Activated naive CD4-positive, alpha-beta T cell treated with anti-CD3 and anti-CD28 coated beads for 36 hours (primary cell): ENCODE measurements at places on chromosomes 6 and 20. TPM values are rescaled to one million over a fixed set of nuclear protein-coding genes. Genes with fewer than 3 reads are reported as not detected.
A peak's percentile ranks its signal among the peaks of the same experiment; 100 is the strongest.

The HLA-DRA gene
- 1.6 TPM for total RNA-seq

The LIN28B gene
- total RNA-seq = not detected

The HCRTR2 gene
- total RNA-seq = not detected

The CRIP3 gene
- 2.9 TPM for total RNA-seq

DNA sequence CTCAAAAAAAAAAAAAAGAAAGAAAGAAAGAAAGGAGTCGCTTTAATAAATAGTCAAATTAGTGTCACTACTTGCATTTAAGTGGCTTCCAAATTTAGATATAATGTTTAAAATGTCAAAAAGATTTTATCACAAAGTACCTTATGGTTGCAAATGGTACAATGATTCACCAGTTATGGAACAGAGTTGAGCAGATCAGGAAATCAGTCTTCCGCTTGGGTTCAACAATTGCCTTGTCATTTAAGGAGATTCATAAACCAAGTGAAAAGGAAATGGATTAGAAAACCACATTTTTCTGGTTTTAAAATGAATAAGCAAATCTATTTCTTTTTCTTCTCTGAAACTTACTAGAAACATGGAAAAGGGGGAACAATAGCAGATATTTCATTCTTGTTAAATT, 94.8 kb upstream of the PTPRT start:
- peaks cover 36% of the 10 kb centered on the region for H3K27me3 ChIP-seq
- no peak overlapping the region for H3K4me3 ChIP-seq
- H3K36me3 ChIP-seq = no peaks in the 10 kb centered on the region
- no peak for DNase-seq

DNA sequence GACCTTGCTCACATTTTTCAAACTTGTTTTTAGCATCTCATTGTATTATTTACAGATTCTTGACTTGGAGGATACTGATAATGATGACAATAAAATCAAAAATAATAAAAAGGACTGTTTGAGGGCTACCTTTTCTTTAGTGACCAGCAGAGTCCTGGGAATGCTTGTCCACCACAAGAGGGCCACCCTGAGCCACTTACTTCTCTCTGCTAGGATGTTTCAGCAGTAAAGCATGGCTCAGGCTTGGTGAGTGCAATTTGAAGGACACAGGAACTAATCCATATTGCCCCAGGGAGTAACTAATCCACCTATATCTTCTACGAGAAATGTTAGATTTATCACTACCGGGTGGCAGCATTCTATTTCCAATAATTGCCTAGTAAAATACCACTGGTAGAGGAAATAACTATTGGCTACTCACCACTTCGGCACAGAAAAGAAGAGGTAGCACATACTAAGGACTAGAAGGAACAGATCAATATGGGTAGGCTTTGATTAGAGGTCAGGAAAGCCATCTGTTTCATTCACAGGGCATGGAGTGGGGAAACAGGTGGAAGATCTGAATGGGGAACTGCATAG, 5.8 kb upstream of the KIAA0408 start:
- no peaks in the 10 kb centered on the region for H3K36me3 ChIP-seq
- no peaks in the 10 kb centered on the region for H3K4me1 ChIP-seq
- no peak overlapping the region for H3K4me3 ChIP-seq
- no peaks in the 10 kb centered on the region for H3K27me3 ChIP-seq
- peak; percentile 83 for DNase-seq
- H3K27ac ChIP-seq = no peak overlapping the region

DNA sequence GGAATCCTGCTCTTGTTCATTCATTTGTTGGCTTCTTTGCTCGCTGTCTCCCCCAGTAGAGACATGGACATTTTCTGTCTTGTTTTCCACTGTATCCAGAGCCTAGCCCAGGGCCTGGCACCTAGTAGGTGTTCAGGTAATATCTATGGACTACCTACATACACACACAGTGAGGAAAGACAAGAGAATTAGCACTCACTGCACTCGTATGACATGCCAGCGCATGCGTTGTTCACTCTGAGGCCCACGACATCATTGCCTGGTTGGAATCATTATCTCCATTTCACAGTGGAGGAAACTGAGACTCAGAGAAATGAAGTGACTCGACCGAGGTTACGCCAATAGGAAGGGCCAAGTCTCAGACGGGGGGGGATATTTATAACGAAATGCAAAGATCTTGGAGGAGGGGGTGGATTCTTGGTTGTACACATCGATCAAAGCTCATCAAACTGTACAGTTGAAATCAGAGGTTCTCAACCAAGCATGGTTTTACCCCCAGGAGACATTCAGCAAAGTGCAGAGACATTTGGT, 140.1 kb upstream of the PTPN1 start:
- no peak overlapping the region for H3K4me3 ChIP-seq
- peaks cover 5% of the 10 kb centered on the region for H3K4me1 ChIP-seq
- peaks cover 2% of the 10 kb centered on the region for H3K27me3 ChIP-seq
- no peak for DNase-seq

DNA sequence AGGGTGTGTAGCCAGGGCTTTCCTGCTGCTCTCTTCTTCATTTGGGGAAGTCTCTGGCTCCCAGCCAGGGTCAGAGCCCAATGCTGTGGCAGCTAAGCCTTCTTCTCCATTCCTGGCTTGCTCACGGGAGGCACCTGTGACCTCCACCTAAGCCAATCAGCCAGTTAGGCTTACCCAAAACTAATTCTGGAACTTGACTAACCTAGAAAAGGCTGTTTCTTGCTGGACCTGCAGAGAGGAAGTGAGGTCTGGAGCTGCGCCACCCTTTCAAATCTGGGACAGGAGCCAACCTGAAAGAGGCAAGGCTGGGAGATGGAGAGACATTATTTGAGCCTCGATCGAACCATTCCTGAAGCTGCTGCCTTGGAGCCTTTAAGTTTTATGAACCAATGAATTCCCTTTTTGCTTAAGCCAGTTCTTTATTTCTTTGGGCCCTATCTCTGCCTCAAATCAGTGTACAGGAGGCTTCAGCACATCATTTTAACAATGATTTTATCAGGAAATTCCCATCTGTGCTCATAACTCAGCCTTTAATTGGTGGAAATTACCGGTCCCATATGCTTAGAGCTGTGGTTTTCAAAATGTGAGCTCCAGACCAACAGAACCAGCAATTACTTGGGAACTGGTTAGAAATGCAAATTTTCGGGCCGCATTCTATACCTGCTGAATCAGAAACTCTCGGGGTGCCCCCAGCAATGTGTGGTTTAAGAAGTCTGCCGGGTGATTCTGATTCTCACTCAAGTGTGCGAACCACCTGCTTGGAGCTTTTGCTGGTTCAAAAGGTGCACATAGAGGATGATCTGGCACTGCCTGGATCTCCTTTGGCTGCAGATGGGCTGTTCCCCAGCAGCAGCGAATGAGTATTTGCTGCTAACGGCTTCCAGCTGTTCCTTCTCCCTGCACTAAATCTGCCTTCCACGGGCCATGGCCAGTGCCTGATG, 97.4 kb upstream of the RNF24 start:
- H3K27me3 ChIP-seq = peaks cover 10% of the 10 kb centered on the region
- H3K27ac ChIP-seq = no peak overlapping the region
- DNase-seq = peak; percentile 37
- no peak overlapping the region for H3K4me3 ChIP-seq

DNA sequence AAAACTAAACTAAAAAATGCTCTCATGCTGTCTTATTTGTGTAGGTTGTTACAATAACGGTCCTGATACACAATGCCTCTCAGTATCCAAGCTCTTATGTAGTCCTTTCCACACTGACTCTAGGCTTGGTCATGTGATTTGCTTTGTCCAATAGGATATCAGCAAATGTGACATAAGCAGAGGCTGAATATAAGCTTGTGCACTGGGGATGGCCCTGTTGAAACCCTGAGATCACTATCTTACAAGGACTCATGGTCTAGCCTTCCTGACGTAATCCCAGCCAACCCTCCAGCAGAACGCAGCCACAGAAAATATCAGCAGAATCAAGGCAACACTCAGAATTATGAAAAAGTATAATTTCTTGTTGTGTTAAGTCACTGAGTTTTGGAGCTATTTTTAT, 145.1 kb upstream of the CCN2 start:
- H3K27ac ChIP-seq = no peak overlapping the region
- H3K4me1 ChIP-seq = no peaks in the 10 kb centered on the region
- H3K27me3 ChIP-seq = no peaks in the 10 kb centered on the region
- no peaks in the 10 kb centered on the region for H3K36me3 ChIP-seq
- no peak for DNase-seq
- H3K4me3 ChIP-seq = no peak overlapping the region

DNA sequence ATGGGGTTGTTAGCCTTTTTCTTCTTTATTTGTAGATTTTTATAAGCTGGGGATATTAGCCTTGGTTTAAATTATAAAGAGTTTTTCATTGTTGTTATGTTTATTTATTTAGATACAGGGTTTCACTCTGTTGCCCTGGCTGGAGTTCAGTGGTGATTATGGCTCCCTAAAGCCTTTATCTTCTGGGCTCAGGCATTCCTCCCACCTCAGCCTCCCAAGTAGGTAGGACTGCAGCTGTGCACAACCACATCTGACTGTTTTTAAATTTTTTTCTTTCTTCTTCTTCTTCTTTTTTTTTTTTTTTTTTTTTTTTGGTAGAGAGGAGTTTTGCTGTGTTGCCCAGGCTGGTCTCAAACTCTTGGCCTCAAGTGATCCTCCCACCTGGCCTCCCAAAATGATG, 80.9 kb downstream of the UBE3D start:
- H3K27me3 ChIP-seq = no peaks in the 10 kb centered on the region
- no peaks in the 10 kb centered on the region for H3K4me1 ChIP-seq
- H3K4me3 ChIP-seq = no peak overlapping the region
- H3K27ac ChIP-seq = no peak overlapping the region
- H3K36me3 ChIP-seq = peaks cover 2% of the 10 kb centered on the region

GRCh38 chr20:40262219-40262618, 426.8 kb downstream of the MAFB start:
- no peaks in the 10 kb centered on the region for H3K36me3 ChIP-seq
- H3K27me3 ChIP-seq = no peaks in the 10 kb centered on the region
- H3K4me3 ChIP-seq = no peak overlapping the region
- no peak for DNase-seq
- no peaks in the 10 kb centered on the region for H3K4me1 ChIP-seq

GRCh38 chr6:138765896-138766655, 7.5 kb upstream of the CCDC28A start:
- H3K4me3 ChIP-seq = no peak overlapping the region
- H3K27me3 ChIP-seq = no peaks in the 10 kb centered on the region

- no peaks in the 10 kb centered on the region for H3K36me3 ChIP-seq
- DNase-seq = no peak
- H3K27ac ChIP-seq = no peak overlapping the region
- H3K4me1 ChIP-seq = no peaks in the 10 kb centered on the region
These were observed 98.8 kb downstream of the DTD1 start for GRCh38 chr20:18686696-18687095.

DNA sequence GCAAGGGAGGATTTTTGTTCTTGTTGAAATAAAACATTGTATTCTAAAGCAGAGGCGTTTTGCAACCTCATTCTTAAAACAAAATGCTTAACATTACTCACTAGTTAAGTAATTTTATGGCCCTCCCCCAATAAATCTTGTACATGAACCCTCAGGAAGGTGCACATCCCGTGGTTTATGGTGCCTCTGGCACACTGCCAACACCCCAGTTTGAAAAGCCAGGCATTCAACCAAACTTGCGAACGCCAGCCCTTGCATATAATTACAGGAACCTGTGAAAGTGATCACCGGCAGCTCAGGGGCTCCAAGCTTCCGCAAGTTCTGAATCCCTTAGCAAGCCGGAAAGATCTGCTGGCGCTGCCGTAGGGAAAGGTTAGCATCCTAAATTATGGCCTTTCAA, 1109.0 kb upstream of the FLRT3 start:
- no peak overlapping the region for H3K4me3 ChIP-seq
- H3K36me3 ChIP-seq = no peaks in the 10 kb centered on the region

DNA sequence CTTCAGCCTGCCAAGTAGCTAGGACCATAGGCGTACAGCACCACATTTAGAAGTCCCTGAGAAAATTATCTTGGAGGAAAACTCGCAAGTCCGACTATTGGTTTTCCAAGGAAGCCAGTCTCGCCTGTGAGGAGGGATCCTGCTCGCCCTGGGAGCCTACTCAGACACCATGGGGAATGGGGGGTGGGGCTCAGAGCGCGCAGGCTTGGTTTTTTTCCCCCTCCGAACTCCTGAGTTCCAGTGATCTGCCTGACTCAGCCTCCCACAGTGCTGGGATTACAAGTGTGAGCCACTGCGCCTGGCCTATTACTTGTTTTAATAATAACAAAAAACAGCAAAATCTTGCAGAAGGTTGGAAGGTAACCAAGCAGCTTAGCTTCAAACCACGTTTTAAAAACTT, 153.7 kb downstream of the OR2B2 start:
- no peak overlapping the region for H3K27ac ChIP-seq
- peaks cover 34% of the 10 kb centered on the region for H3K4me1 ChIP-seq
- H3K4me3 ChIP-seq = peak overlapping the region; percentile 85

GRCh38 chr20:2741463-2741862, 48.9 kb downstream of the EBF4 start:
- H3K4me3 ChIP-seq = no peak overlapping the region
- H3K4me1 ChIP-seq = peaks cover 38% of the 10 kb centered on the region
- H3K36me3 ChIP-seq = no peaks in the 10 kb centered on the region
